ENCODE measurements at places on chromosomes 4 and X. TPM values are rescaled to one million over a fixed set of nuclear protein-coding genes. Genes with fewer than 3 reads are reported as not detected.

GRCh38 chr4:58600290-58600689 lies 1490.1 kb upstream of the IGFBP7 start:
- no peak for DNase-seq

GRCh38 chr4:7824218-7824617 lies 115.4 kb downstream of the AFAP1 start:
- peak; percentile 82 for DNase-seq

- no peak for DNase-seq
Measured at GRCh38 chrX:134241960-134242619, 5.1 kb downstream of the CCDC160 start.

GRCh38 chrX:12269484-12269883 lies 131.2 kb downstream of the FRMPD4 start:
- DNase-seq, result no peak

Gene FMR1
- 69.0 TPM for total RNA-seq
